ENCODE measurements at places on chromosomes 1 and 21.

DNA sequence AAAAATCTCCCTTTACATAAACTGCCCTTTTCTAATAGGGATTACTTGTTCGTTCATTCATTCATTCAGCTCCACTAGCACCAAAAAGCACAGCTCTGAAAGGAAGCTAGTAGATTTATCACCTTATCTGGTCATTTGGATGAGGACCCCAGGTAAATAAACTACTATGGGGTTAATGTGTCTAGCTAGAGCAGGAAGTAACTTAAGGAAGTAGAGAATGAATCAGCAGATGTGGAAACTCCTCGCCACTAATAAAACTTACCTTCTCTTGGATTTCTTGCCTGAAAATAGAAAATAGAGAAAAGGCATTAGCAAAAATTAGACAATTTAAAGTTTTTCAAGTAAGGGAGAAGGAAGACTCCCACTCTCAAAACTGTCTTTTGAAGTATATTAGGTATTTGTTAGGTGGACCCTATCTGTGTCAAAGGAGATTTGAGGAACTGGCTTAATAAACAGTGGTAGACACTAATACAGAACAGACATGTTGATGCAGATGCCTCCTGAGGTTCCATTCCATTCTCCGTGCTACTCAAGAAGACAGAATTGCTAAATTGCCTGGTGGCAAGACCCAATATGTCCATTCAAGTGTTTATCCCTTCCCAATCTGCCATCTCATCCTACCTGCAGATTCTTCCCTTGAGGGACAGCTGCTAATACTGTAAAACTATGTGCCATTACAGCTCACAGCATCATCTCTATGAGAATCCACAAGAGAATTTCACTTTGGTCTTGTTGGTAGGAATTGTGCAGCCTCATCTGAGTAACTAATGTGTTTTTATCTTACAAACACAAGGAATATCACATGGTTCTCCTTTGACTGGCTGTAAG, 14.9 kb downstream of the SELL start:
- no peak for DNase-seq

DNA sequence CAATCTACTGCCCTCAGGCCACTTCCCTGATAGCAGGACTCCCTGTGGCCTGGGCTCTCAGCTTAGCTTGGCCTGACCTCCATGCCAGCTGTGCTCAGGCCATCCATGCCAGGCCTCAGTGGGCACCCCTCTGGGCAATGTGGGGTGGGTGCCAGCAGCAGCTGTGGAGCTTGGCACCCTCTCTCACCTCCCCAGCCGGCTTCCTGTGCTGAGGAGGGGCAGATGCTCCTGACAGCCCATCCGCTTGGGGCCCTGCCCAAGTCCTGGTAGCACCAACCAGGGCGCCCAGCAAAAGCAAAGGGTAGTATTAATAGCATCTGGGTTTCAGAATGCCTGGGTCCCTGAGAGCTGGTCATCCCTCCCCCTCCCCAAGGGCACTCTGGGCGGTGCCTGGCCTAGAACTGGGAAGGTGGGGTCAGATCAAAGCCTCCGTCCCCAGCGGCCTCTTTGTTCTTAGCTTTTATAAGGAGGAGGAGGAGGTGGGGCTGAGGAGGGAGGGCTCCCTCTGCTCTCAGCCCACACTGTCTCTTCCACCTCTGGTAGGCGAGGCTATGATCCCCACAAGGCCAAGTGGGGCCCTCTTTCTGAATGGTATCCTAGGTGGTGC, 6.1 kb downstream of the EFNA4 start:
- no peak for DNase-seq

- DNase-seq = no peak
These were observed 20.1 kb downstream of the UBE2U start for GRCh38 chr1:64223329-64224151.

DNA sequence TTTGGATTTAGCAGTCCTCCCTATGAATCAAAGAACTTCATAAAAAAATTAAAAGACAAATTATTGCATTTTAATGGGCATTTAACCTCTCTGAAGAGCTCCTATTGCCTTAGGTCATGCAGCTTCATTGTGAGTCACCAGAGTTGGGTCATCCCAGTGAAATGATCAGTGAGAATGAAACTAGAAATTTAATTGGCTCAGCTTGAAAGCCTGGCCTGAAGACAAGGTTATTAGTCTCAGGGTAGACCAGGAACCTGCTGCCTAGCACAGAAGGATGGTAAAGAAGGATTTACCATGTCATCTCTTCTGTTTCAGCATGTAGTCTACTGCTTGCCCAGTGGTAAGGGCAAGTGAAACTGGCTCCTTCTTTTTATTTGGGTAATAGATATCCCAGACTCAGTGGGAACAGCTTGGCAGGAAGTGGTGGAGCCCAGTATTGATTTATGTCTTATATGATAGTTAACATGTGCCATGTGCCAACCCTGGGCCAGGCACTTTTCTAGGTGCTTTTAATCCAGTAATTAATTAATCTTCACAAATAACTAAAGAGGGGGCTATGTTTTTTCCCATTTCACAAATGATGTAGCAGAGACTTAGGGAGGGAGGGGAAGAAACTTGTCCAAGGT, 23.6 kb downstream of the LAMC2 start:
- no peak for DNase-seq

GRCh38 chr1:224626042-224626441, 9.9 kb downstream of the CNIH3 start:
- no peak for DNase-seq

DNA sequence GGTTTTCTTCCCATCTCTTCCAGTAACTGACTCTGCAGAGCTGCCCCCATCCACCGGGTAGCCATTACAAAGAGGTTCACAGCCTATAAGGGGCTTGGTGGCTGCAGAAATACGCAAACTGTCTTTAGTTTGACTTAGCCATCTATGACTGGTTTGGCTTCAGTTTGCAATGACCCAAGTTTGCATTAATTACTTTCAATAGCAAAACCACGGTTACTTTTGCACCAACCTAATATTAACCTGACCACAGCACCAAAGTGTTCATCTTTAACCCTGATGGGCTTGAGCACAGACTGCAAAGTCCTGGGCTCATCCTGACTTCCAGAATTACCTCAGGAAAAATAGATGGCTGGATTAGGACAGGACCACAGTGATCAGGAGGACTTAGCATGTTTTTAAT, 2.2 kb upstream of the HAO2 start:
- DNase-seq = no peak

- no peak for DNase-seq
These were observed 46.3 kb downstream of the AGPAT3 start for GRCh38 chr21:43911015-43911934.

DNA sequence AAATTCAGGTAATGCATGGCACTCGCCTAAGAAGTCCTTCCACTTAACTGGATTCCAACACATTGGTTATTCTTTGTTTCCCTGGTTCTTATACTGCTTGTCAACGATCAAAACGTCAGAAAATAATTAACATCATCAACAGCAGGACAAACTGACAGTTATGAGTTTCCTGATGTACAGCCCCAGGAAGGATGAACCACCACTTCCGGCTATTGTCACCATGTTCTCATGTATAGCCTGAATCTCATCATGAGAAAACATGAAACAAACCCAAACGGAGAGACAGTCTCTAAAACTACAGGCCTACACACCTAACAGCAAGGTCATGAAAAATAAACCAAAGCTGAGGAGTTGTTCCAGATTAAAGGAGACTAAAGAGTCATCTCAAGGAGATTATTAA, 60.5 kb upstream of the FBXO28 start:
- DNase-seq = no peak

DNA sequence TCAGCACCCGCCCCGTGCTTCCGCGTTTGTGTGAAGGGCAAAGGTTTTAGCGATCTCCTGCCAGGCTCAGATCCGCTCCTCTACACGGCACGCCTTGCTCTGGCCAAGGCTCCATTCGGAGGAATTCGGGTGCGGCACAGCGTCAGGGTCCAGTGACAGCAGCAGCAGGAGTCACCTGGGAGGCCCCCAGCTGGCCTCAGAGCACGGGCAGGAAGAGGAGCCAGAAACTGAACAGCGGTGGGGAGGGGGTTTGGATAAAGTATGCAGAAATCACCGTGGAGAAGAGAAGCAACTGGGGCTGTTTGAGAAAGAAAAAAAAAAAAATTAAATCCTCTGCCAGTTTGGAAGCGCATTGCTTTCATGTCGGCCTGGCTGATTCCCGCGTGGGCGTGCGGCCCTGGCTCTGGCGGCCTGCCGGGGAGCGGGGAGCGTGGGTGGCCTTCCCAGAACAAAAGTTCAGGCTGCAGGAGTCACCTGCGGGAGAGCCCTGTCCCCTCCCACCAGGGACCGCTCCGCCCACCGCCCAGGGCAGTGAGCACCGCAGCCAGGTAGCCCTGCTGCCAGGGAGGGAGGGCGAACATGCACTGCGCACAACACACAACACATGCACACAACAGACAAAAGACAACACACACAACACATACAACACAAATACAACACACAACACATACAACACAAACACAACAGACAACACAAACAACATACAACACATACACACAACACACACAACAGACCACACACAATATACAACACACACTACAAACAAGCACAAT, 107.6 kb downstream of the ETS2 start:
- no peak for DNase-seq

GRCh38 chr21:42063571-42064521, 7.3 kb upstream of the UMODL1 start:
- DNase-seq = no peak

DNA sequence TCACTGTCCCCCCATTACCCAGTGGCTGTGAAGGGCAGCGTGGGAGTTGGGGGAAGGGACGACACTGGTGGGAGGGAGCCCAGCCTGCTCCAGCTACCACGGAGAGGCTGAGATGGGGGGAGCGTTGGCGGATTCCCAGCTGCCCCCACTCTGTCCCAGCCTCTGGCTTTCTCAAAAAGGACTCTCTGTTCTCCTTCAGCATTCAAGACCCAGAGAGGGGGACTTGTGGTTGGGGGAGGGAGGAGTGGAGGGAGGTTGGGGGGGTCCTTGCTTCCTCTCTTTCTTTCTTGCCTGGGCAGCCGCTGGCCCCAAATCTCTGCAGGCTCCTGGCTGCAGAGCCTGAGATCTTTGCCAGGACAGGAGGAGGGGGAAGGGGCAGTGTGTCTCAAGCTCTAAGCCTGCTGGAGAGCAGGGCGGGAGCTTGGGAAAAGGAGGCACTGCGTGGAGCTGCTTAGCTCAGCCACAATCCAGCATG, 2.2 kb downstream of the ATP1A2 start:
- DNase-seq = no peak

GRCh38 chr21:36047139-36047538, 13.2 kb downstream of the SETD4 start:
- no peak for DNase-seq

DNA sequence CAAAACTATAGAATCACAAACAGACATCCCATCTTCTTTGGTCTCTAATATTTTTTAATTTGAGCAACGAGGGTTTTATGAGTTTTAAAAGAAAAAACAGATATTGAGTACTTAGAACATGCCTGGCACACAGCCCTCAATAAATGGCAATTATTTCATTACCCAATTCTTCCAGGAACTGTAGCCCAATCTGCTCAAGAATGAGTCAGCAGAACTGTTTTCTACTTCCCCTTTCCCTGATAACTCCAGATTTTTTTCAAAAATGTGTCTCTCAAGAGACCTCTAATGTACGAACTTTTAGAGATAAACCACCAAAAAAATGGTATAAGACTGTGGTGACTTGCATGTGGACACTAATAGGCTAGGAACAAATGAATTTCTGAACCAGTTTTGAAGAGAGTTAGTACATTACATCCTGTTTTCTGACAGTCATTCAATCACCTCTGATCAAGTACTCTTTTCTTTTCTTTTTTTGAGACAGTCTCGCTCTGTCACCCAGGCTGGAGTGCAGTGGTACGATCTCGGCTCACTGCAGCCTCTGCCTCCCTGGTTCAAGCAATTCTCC, 11.5 kb downstream of the ABL2 start:
- no peak for DNase-seq

DNA sequence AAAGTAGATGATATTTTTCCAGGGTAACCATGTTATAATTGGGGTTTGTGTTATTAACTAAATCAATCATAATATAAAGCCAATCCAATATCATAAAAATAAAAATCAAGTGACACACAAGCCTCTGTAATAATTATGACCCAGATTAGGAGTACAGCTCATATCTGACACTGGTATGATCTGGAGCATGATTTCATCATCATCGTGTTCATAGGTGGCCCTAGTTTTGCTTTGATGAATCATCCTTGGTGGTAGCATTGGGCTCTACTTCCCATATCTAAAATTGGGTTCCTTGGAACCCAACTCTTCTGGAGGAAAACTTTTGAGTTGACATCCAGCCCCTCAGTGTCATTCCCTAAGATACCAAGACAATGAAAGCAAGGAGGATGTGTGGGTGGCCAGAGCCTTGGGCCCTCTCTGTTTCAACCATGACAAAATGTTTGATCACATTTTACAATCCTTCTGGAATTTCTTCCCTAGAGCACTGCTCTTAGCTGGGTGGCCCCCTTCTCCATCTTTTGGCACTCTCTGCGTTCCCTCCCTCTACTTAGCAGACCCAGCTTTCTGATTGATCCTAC, 37.0 kb upstream of the ENAH start:
- DNase-seq = no peak

- no peak for DNase-seq
These were observed 217.9 kb downstream of the NEGR1 start for GRCh38 chr1:72064196-72065075.

DNA sequence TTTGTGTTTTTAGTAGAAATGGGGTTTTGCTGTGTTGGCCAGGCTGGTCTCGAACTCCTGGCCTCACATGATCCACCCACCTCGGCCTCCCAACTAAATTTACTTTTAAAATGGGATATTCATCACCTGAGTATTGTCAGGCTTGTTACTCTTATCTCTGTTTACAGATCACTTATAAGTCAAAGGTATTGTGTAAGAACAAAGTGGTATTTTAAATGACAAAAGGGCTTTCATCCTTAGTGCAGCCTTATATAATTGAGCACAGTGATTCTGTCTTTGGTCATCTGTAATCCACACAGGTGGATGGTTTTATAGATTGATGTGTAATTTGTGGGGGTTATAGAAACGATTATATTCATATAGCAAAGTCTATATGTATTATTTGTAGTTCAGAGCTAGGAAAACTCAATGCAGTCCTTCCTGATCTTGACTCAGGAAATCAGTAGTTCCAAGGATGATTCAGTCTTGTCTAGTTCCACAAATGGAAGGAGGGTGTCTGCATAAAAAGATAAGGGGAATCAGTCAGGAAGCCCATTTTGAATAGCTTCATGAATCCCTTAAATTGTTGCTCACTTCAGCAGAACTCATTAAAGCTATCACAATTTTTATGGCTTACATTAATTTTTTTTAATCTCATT, 34.6 kb downstream of the STXBP3 start:
- no peak for DNase-seq

- DNase-seq = no peak
These were observed 21.8 kb upstream of the SDHB start for GRCh38 chr1:17075470-17076255.

GRCh38 chr1:166952002-166952746, 23.2 kb downstream of the ILDR2 start:
- DNase-seq = no peak

GRCh38 chr21:38921511-38922251, 116.0 kb downstream of the ETS2 start:
- no peak for DNase-seq

GRCh38 chr1:230979952-230980351, 1.1 kb downstream of the ARV1 start:
- DNase-seq = no peak

GRCh38 chr1:151583796-151584195, 28.1 kb upstream of the SNX27 start:
- DNase-seq = no peak

GRCh38 chr21:39125752-39126485, 57.3 kb downstream of the PSMG1 start:
- DNase-seq = no peak

- no peak for DNase-seq
These were observed 64.0 kb downstream of the EBNA1BP2 start for GRCh38 chr1:43108080-43108479.
